ENCODE measurements at places on chromosomes 13 and 19.

DNA sequence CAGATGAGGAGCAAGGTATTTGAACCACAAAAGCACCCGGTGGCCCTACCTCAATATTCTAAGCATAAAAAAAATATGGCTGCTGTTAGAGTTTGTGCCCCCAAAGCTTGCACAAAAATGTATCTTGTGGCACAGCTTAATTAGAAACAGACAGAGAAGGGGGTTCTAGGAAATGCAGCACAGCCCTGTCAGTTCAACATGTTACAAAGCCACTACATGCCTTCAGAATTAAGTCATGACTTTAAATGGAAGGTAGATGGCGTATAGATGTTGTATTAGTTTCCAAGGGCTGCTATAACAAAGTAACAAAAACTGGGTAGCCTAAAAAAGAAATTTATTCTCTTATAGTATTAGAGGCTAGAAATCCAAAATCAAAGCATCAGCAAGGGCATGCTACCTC lies 703.8 kb downstream of the DIAPH3 start:
- no peak for DNase-seq

GRCh38 chr13:97537110-97537509 lies 103.1 kb downstream of the RAP2A start:
- no peak for DNase-seq

GRCh38 chr19:5824751-5825150 lies 14.8 kb downstream of the FUT6 start:
- no peak for DNase-seq

DNA sequence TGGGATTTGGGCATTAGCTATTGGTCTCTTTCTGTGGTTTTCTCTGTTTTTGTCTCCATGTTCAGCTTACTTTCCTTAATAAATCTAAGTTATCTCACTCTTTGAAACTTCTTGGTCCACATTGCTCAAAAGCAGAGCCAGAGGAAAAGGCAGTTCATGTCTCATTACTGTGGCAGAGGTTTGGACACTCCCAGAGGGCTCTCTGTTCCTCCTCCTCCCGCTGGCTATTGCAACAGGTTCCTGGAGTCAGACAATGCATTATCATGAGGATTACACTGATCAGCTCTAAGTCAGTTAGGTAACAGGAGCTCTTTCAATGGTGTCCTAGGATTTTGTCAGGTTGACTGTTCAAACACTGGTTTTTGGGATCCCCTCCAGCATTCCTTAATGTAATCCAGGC lies 298.8 kb downstream of the NDFIP2 start:
- no peak for DNase-seq

DNA sequence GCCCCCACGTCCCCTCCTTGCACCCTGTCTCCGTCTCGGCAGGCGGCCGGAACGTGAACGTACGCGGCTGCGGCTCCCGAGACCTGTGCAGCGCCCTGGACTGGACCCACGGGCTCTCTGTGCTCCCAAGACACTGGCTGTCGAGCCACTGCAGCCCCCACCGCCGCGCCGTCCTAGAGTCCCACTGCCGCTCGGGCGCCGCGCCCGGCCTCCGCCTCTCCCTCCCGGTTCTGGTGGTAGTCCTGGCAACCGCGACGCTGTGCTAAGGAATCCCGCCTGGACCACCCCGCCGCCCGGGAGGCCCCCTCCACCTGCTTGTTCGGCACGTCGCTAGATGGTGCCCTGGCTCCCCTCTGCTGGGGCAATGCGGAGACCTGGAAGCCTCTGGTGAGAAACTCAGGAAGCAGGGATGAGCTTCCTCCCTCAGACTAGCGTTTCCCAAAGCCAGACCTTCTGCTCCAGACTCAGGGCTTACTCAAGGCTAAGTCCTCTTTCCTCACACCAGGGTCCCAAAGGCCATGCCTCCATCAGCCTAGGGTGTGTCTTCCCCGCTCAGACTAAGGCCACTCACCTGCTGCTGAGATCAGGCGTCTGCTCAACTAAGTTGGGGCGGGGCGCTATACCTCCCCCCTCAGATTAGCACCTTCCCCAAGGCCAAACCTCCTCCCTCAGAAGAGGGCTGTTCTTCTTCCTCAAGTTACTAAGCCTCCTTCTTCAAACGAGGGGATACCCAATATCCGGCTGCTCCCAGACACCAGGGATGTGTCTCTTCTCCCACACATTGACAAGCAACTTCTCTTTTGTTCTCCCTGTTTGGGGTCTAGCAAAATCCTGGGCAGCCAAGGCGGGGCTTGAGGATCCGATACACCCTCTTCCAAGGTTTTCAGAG lies 16.1 kb upstream of the IRGC start:
- no peak for DNase-seq

DNA sequence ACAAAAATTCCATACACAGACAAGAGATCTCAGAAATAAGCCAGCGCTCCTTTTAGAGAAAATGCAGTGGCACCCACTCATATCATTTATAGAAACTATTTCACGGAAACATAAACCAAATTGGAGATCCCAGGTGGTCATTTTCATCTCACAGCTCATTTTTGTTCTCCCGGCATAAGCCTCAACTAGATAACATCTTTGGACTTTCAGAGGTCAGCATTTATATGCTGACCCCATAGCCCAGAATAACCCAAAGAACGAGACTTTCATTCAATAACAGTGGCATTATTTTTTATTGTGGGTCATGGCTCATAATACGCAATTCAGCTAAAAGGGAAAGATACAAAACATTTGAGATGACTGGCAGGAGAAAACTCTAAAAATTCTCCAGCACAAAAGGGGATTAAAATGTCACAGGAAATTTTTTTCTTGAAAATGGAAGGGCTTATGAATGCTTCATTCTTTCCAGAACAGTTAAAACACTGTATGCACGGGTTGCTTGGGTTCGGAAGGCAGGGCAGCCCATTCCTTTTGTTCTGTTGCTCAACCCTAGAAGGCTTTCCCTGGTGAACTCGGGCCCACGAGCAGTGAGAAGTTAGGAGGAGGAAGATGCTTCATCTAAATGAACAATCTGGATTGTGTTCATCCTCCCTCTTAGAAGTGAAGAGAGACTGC lies 24.0 kb downstream of the STARD13 start:
- DNase-seq = no peak

- no peak for DNase-seq
Measured at GRCh38 chr19:47505506-47505905, 9.4 kb downstream of the NAPA start.

GRCh38 chr19:46591254-46591653 lies 9.9 kb upstream of the CALM3 start:
- DNase-seq = no peak

GRCh38 chr19:4557144-4557970 lies 2.1 kb downstream of the SEMA6B start:
- DNase-seq = no peak

DNA sequence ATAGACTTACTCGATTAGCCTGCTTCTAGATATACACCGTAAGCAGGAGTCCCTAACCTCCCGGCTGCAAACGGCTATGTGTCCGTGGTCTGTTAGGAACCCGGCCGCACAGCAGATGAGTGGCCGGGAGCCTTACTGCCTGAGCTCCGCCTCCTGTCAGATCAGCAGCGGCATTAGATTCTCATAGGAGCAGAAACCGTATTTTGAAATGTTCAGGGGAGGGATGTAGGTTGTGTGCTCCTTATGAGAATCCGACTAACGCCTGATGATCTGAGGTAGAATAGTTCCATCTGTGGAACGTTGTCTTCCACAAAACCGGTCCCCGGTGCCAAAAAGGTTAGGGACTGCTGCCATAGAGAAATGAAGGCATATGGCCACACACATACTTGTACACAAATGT lies 1491.9 kb downstream of the SLITRK5 start:
- DNase-seq = no peak

GRCh38 chr19:7528192-7528519 lies 5.7 kb downstream of the MCOLN1 start:
- DNase-seq = no peak

- no peak for DNase-seq
Measured at GRCh38 chr19:32202244-32202643, 143.2 kb upstream of the ZNF507 start.

DNA sequence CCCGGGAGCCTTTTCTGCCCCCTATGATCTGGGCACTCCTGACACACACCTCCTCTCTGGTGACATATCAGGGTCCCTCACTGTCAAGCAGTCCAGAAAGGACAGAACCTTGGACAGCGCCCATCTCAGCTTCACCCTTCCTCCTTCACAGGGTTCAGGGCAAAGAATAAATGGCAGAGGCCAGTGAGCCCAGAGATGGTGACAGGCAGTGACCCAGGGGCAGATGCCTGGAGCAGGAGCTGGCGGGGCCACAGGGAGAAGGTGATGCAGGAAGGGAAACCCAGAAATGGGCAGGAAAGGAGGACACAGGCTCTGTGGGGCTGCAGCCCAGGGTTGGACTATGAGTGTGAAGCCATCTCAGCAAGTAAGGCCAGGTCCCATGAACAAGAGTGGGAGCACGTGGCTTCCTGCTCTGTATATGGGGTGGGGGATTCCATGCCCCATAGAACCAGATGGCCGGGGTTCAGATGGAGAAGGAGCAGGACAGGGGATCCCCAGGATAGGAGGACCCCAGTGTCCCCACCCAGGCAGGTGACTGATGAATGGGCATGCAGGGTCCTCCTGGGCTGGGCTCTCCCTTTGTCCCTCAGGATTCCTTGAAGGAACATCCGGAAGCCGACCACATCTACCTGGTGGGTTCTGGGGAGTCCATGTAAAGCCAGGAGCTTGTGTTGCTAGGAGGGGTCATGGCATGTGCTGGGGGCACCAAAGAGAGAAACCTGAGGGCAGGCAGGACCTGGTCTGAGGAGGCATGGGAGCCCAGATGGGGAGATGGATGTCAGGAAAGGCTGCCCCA lies 8.5 kb upstream of the CEACAM7 start:
- no peak for DNase-seq

- no peak for DNase-seq
Measured at GRCh38 chr19:40356681-40357595, 8.4 kb downstream of the PLD3 start.

GRCh38 chr19:44723952-44724319 lies 24.6 kb upstream of the BCL3 start:
- DNase-seq = peak; percentile 68

DNA sequence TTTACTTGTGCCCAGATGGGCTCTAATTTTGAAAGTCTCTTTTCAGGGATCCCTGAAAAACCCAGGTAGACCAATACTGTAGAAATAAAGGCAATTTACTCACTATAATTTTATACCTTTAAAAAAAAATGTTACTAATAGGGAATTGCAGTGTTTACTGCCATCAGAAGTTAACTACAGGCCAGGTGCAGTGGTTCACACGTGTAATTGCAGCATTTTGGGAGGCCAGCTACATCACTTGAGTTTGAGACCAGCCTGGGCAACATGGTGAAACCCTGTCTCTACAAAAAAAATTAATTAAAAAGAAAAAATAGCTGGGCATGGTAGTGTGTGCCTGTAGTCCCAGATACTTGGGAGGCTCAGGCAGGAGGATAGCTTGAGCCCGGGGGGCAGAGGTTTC lies 10.2 kb downstream of the USP12 start:
- no peak for DNase-seq

GRCh38 chr19:28065026-28065425 lies 1147.9 kb downstream of the UQCRFS1 start:
- no peak for DNase-seq

DNA sequence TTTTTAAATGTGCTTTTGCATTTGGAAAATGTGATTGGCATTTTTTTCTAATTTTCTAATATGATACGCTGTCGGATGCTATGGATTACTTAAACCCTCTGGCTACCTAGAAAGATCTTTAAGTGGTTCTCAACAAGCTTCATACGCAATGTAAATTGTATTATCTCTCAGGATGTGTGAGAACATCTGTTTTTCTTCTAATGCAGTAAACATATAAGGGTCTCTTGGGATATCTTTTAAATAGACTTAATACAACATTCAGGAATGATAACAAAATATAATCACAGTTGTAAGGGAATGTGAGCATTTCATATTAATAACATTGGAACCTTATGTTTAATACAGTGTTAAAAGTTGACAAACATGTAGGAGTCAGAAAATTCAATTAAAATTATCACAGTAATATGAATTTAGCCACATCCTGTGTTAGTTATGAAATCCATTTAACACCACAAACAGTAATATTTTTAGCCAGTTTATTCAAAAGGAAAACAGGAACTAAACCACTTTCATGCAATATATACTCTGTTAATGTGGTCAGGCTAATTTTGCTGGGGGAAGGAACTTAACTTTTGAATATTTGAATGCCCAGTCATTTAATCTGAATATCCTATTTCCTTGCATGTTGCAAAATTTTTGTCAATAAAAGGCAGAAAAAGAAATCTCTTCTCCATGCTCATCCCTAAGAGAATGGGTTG lies 15.0 kb upstream of the ALOX5AP start:
- DNase-seq = no peak

GRCh38 chr19:43316591-43317319 lies 36.7 kb upstream of the CD177 start:
- no peak for DNase-seq

- DNase-seq = no peak
Measured at GRCh38 chr19:45809643-45810159, 5.4 kb downstream of the RSPH6A start.

DNA sequence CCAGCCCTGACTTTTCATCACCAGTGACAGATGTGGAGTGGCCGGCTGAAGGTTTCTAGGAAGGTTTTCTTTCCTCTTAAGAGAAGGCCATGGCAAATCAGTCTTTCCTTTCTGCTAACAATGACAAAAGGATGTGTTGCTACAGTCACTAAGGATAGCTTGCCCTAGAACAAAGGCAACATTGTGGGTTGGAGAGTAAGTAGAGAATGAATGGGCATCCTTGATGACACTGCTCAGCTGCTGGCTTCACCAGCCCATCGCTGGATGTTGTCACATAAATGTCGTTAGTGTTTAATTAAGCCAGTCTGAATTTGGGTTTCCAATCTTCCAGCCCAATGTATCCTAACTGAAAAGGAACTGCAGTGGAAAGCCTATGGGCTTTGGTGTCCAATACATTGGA lies 168.4 kb downstream of the ZIC5 start:
- DNase-seq = no peak

DNA sequence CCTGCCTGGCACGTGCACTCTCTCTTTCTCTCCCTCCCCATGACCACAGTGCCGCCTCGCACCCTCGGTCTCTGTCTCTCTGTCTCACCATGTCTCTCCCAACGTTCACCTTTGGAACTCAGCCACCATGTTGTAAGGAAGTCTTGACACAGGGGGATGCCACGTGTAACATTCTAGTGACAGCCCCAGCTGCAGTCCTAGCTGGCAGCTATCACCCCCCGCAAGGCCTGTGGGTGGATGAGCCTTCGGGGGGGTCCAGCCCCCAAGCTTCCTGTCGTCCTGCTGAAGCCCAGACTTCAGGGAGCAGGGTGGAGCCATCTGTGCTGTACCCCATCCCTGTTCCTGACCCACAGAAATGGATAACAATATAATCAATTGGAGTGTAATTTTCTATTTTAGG lies 118.5 kb downstream of the SOX1 start:
- DNase-seq = no peak

- DNase-seq = no peak
Measured at GRCh38 chr13:79853251-79853650, 372.3 kb downstream of the NDFIP2 start.

GRCh38 chr19:18533058-18533457 lies 10.3 kb downstream of the FKBP8 start:
- no peak for DNase-seq

DNA sequence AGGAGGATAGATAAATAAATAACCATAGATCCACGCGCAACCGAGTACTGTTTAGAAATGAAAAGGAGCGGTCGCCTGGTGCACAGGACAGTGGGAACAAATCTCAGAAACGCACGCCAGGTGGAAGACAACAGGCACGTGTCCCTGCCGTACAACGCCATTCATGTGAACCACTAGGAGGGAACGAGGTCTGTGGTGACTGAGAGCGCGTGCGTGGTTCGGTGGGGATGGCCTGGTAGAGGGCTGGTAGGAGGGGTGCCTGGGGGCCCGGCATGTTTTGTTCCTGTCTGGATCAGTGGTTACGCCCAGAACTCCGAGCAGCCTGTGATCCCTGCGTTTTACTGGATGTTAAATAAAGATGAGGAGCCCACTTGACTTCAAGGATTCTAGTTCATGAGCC lies 111.9 kb downstream of the KDM4B start:
- no peak for DNase-seq
